ENCODE measurements at places on chromosomes 4 and X.
A peak's percentile ranks its signal among the peaks of the same experiment; 100 is the strongest.

DNA sequence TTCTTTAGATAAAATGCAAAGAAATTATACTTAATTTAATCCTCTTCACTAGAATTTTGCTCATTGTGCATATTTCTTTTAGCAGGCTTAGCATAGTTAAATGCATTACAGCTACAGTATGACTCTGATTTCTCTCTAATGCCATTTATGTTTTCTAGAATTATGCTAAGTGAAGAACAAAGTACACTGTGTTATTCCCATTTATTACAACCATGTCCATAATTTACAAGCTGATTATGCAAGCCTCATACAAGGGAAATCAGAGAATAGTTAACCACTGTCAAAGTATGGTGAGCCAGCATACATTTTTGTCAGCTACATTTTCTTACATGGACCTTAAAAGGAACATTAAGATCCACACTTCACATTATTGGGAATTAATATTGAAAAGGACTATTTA, 99.1 kb downstream of the MAB21L2 start:
- DNase-seq, result no peak

DNA sequence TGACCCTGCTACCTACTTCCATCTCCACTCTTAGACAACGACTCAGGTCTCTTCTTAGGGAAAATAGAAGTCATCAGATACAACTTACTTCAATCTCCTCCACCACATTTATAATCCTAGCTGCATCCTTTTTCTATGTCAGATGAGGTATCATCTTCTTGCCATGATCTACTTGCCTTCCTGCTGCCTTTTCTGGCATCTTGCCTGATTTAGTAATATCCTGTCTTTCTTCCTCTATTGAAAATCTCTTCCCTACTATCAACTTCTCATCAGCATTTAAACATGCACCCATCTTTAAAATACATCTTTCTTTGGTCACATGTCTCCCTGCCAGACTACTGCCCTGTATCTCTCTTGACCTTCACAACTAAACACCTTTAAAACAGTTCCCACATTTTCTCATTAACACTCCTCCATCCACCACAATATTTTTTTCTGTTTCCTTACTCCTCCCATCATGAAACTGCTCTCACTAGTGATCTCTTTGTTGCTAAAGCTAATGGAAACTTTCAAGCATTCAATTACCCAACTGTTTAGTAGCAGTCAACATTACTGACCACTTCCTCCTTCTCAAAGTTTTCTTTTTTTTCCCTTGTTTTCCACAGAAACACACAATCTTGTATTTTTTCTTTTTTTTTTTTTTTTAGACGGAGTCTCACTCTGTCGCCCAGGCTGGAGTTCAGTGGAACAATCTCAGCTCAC, 100.8 kb upstream of the CXorf66 start:
- no peak for DNase-seq

DNA sequence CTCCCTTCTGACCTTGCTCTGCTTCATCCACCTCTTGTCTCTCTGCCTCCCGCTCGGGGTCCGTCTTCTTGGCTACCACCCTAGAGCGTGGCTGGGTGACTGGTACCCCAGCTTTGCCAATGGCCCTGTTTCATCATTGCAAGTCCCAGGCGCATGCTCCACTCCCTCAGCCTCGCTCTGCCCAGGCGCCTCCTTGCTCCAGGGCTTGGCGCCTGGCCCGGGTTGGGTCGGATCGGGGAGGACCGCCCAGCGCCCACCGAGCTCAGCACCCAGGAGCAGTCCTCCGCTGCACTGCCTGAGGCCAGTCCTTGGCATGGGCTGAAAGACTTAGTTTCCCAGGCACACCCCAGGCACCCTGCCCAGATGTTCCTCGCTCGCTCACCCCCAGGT, 577 bp downstream of the BGN start:
- no peak for DNase-seq

- peak; percentile 27 for DNase-seq
Measured at GRCh38 chr4:88158489-88159228, at the start of gene ABCG2. TSS of gene ABCG2 (minus strand) at chr4:88158639. CDS start at chr4:88139995, 18,644 bp downstream.

- DNase-seq, result no peak
Measured at GRCh38 chr4:170336238-170336775, 246.6 kb upstream of the AADAT start.

GRCh38 chr4:68962868-68963267, 11.3 kb upstream of the UGT2A3 start:
- DNase-seq, result no peak

- DNase-seq, result no peak
Measured at GRCh38 chr4:69224891-69225290, 10.3 kb upstream of the UGT2B11 start.

DNA sequence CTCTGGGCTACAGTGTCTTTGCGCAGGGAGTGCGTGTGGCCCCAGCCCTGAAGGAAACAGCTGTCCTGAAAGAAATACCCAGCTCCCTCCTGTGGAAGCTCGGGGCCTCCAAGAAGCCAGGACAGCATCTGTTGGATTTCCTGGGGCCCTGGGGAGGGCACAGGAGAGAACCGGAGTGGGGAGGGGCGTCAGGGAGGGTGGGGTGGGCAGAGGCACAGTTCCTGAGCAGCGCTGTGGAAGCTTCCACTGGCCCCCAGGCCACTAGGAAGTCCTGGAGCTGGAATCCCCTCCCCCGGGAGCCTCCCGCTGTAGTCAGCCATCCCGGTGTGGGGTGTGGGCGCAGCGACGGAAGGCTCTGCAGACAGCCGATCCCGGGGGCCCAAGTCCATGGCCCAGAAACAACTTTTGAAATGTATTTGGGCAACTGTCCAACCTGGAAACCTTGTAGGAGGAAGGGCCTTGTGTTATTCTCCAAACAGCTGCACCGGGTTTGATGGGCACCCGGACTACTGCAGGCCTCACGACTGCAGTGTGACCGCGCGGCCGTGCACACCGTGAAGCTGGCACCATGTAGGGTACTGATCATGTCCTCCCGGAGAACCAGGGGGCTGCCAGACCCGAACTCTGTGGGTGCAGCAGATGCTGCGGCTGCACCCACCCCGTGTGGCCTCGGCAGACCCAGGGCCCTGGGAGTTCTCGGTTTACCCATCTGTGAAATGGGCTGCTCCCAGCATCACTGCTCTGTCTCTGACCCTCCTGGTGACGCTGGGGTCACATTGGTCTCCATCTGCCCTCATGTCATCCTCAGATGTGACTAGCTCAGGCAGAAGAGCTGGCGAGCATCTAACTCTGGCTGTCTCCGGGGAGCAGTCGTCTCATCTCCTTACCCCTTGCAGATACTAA, 68.5 kb upstream of the HMX1 start:
- no peak for DNase-seq

GRCh38 chr4:173489514-173489913, 40.5 kb downstream of the HAND2 start:
- no peak for DNase-seq

DNA sequence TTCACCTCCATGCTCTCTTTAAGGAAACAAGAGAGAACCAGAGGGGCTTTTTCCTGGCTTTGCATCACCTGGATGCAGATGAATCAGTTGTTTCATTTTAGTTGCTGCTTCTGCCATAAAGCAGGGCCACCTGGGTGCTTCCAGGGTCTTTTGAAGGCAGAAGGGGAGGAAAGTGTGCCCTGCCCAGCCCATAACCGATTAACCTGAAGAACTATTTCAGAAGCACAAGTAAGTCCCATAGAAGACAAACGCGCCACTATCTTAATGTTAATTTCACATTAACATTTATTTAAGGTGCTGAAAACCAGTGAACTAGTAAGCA, 32.1 kb downstream of the IRF2 start:
- no peak for DNase-seq

DNA sequence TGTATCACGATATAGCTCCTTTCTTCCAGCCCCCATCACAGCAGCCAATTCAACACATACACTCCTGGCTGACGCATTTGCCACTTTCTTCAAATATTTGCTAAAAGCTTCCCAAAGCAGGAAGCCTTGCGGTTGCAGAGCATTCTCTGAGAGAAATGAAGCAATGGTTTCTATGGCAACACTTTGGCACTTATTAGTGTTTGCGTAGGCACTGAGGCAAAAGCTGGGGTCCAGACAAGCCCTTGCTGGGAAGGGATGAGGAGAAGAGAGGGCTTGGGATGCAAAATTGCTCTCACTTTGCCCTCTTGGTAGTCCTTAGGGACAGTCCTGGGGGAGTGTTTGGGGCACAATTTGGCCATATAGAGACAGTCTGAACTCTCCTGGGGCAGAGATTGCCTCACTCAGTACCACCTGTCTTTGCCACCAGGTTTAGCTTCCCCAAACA, 55.0 kb upstream of the PAK3 start:
- peak; percentile 24 for DNase-seq

- DNase-seq, result peak; percentile 32
Measured at GRCh38 chr4:1533501-1534064, 127.3 kb upstream of the NKX1-1 start.

GRCh38 chrX:122119361-122119760, 1064.7 kb upstream of the GRIA3 start:
- no peak for DNase-seq

DNA sequence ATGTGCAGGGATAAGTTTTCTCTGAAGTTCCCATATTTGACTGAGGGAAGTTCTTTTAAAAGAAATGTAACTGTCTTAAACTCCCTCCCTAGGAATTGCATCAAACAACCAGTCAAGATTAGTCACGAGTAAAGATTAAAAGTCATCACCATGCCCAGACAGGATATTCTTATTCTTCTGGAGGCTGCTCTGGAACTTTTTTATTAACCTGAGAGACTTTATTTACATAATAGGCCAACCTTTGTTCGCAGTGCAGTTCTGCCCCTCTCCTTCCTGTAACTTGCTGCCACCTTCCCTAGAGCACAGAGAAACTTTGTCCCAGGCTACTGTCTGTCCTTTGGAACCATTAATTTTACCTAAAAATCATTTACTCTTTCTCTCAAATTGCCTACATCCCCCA, 9.8 kb upstream of the HERC3 start:
- DNase-seq, result no peak

- DNase-seq, result no peak
Measured at GRCh38 chr4:3801931-3802550, 35.9 kb downstream of the ADRA2C start.

GRCh38 chr4:635851-636627, 10.7 kb downstream of the PDE6B start:
- no peak for DNase-seq

- peak; percentile 50 for DNase-seq
Measured at GRCh38 chr4:78864405-78865024, 74.7 kb downstream of the PAQR3 start.

DNA sequence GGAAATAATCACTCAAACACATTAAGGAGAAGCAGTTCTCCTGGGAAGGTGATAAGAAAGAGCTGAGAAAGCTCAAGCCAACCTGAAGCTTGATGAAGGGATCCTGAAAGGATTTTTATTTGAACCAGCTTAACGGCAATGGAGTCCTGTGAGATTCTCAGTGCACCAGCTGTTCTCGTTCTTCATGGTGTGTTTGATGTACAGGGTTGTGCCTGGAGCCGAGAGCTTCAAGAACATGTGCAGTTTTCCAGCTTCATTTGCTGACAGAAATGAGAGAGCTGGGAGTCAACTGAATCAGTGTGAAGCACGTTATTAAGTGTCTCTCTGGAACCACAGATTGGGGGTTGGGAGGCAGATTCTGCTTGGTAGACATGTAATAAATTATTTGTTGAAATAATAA, 115.7 kb downstream of the ANKRD50 start:
- no peak for DNase-seq

DNA sequence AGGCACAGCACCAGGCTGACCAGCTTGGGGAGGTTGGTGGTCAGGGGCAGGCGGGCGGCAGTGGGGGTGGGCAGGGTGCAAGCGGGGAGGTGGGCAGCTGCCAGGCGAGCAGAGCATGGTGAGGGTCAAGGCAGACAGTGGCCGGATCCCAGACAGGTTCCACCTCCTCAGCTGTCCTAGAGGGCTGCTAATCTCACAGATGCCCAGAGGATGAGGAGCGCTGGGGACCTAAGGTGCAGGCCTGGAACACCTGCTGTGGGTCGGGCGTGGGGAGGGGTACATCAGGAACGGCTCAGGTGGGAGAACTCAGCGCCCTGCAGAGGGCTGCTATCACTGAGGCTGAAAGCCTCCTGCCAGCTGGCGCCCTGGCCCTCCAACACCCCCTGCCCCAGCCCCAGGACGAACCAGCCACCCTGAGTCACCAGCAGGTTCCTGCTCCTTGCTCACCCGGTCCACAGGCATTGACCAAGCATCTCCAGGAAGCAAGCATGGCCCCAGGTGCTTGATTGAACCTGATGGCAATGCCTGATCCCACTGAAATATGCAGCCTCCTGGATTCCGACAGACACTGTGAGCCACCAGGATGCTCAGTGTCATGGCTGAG, 28.4 kb upstream of the C4orf50 start:
- DNase-seq, result no peak

GRCh38 chr4:159220353-159220752, 117.5 kb downstream of the RAPGEF2 start:
- no peak for DNase-seq

DNA sequence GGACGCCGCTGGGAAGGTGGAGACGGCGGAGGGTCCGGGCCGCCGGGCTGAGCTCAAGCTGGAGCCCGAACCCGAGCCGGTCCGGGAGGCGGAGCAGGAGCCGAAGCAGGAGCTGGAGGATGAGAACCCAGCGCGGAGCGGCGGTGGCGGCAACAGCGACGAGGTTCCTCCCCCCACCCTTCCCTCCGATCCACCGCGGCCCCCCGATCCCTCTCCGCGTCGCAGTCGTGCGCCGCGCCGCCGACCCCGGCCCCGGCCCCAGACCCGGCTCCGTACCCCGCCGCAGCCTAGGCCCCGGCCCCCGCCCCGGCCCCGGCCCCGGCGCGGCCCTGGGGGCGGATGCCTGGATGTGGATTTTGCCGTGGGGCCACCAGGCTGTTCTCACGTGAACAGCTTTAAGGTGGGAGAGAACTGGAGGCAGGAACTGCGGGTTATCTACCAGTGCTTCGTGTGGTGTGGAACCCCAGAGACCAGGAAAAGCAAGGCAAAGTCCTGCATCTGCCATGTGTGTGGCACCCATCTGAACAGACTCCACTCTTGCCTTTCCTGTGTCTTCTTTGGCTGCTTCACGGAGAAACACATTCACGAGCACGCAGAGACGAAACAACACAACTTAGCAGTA, 483 bp downstream of the USP27X start:
- no peak for DNase-seq

- no peak for DNase-seq
Measured at GRCh38 chr4:137536789-137537561, 4.7 kb upstream of the PCDH18 start.

DNA sequence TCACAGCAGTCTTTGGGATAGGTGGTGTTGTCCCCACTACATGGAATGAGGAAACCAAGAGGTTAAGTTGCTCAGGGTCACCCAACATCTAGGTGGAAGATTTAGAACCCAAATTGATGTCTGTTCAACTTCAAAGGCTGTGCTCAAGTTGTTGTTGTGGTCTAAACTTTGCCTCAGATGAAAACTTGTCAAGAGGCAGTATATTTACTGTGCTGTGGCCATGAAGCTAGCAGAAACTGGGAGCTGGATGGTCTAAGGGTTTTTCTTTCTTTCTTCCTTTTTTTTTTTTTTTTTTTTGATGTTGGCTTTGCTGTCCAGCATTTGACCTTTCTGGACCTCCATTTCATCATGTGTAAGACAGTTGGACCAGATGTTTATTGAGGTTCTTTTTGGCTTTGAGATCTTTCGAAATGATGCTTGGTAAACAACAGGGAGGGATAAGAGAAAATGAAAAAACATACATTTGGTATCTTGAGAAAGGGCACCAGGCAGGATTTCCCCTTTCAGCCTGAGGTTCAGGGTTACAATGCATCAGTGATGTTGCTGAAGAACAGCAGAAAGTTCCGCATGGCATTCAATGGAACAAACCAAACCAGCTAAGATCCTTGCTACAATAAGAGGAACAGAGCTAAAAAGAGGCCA, 166.2 kb upstream of the RPS6KA3 start:
- no peak for DNase-seq

GRCh38 chr4:152981278-152981677, 45.2 kb downstream of the FHDC1 start:
- DNase-seq, result no peak
